ENCODE measurements at places on chromosomes 5 and 9. TPM values are rescaled to one million over a fixed set of nuclear protein-coding genes. Genes with fewer than 3 reads are reported as not detected.

Gene CDKN2AIPNL
- polyA plus RNA-seq, result 24.6 TPM

Gene BARHL1
- not detected for polyA plus RNA-seq

GRCh38 chr5:175796536-175797499, 74.6 kb upstream of the CPLX2 start:
- DNase-seq, result peak; percentile 77

GRCh38 chr5:39109606-39110005, 35.4 kb upstream of the RICTOR start:
- no peak for DNase-seq

GRCh38 chr5:172744123-172745104, 26.6 kb downstream of the DUSP1 start:
- no peak for DNase-seq

DNA sequence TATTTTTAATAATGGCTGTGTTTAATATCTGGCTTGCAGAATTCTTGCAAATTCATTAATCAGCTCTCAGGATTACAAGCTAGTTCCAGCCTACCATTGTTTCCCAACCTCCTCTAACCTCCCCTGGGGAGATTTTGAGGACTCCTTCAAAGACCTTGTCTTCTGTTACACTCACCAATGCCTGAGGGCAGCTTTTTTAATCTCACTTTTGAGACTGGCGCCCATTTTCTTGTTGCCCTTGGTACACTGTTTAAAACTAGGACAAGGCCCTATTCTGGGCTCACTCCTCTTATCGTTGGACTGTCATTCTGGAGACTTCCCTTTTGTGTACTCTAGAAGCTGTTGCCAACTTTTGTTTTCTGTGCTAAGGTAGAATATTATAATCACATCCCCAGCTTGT, 13.6 kb upstream of the EQTN start:
- no peak for DNase-seq

All from muscle of back (tissue), 13 donors.